ENCODE measurements at places on chromosomes 1 and 21.
A peak's percentile ranks its signal among the peaks of the same experiment; 100 is the strongest.

DNA sequence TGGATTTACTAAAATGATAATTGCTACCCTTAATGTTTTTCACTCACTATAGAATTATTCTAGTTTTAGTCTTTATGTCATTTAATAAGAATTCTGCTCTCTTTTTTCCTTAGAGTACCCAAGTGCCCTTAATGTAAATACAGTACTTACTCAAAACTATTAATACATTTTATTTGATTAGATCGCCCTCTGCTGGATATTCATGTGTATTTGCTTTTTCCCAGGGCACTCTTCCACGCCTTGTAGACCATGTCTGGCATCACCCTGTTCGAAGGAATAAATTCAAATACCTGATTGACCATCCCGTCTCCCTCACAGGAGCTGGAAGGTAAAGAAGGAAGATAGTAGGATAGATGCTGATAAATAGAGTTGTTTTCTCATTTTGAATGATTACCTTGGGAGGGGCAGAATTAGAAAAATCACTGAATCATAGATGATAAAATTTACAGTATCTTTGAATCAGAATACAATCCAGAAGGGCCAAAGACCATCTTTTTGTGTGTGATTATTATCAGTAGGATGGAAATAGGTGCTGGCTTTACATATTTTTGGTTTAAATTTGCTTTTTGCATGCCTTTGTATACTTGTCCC, 4.1 kb downstream of the AXDND1 start:
- DNase-seq: no peak

- DNase-seq: no peak
These were observed 636.4 kb downstream of the SMYD3 start for GRCh38 chr1:245870698-245871097.

- DNase-seq: no peak
These were observed 10.3 kb downstream of the RNU1-2 start for GRCh38 chr1:16905868-16906702.

GRCh38 chr1:206419250-206419649, 51.0 kb upstream of the IKBKE start:
- no peak for DNase-seq

DNA sequence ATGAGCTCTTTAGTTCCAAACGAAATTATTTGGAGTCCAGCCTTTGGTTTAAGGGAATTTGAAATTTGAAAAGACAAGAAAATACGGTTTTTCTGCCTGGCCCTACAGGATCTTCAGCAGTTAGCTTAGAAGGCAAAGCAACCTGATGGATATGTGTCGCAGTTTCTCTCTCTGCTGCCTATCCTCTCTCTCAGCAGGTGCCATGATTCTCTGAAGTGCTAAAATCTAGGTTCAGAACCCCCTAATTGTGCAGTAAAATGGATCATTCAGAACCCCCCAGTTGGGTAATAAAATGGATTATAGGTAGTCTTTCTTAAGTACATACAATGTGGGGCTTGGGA, 446 bp upstream of the DEPDC1 start:
- no peak for DNase-seq

DNA sequence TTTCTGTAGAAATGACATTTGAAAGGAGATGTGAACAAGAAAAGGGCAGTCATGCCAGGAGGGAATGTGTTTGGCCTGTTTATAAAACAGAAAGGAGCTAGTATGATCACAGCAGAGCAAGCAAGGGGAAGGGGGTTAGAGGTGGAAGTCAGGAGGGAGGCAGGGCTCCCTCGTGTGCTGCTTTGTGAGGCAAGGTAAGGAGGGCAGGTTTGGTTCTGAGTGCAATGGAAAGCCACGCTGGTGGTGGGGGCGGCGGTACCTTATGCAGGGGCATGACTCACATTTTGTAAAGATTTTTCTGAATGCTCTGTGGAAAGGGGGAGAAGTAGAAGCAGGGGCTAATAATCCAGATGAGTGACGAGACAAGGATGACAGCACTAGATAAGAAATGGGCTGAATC, 197.5 kb upstream of the C8B start:
- no peak for DNase-seq

DNA sequence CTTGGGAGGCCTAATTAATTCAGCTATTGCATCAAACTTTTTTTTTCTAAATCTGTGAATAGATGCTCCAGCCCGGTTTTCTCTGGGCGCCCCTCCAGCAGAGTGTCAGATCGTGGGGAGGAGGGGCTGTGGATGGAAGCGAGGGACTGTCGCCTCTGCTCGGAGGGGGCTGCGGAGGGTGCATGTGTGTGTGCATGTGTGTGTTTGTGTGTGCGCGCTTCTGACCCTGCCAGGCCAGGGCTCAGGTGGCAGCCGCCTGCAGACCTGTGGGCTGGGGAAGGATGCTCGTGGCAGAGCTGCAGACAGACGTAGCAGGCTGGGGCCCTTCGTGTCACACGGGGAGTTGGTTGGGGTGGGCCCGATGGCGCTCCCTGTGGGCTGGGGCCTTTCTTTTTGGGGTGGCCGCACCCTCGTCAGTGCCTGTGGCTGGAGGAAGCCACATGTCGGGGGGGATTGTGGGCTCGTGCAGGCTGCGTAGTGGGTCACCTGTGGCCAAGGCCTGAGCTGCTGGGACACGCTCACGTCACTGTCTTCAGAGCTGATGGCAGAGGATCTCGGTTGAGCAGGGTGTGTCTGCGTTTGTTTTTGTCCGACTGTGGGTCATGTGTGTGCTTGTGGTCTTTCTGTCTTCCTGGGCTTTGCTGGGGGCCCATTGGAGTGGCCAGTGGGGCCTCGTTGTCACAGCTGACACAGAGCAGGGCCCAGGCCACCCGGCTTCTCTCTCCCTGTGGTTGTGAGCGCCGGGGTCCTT, 2.8 kb downstream of the SKI start:
- peak; percentile 48 for DNase-seq

DNA sequence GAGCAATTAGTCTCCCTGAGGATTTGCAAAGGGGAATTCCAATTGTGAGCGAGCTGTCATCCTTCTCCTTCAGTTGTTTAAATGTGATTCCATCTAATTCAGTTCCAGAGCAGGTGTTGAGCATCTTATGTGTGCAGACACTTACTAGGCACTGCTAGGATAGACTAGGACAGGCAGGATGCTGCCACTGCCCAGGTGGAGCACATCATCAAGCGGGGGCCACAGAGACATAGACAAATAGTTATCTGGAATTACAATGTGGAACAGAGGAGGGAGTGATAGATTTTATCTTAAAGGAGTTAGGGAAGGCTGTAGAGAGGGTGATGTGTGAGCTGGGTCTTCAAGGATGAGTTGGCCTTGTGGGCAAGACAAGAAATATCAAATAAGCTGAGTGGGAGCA, 55.9 kb downstream of the CDC7 start:
- DNase-seq: no peak

All from T follicular helper cell (primary cell).